ENCODE measurements at places on chromosomes 2 and 18.
A peak's percentile ranks its signal among the peaks of the same experiment; 100 is the strongest.

DNA sequence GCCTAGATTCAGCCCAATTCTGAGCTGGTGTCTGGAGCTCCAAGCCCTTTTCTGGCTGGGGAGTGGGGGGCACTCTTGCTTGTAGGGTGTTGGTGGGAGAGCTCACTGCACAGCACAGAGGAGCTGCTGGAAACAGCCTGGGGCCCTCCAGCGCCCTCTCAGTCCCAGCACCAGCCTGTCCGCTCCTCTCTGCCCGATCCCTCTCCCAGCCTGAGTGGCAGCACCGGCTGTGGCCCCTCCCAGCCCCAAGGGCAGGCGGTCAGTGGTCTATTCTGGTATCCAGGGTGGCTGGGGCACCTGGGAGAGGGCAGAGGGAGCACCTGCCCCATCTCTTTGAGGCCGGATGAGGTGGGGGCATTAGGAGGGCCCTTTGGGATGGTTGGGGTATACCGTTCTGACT is 13.2 kb upstream of the DES start:
- DNase-seq: no peak

DNA sequence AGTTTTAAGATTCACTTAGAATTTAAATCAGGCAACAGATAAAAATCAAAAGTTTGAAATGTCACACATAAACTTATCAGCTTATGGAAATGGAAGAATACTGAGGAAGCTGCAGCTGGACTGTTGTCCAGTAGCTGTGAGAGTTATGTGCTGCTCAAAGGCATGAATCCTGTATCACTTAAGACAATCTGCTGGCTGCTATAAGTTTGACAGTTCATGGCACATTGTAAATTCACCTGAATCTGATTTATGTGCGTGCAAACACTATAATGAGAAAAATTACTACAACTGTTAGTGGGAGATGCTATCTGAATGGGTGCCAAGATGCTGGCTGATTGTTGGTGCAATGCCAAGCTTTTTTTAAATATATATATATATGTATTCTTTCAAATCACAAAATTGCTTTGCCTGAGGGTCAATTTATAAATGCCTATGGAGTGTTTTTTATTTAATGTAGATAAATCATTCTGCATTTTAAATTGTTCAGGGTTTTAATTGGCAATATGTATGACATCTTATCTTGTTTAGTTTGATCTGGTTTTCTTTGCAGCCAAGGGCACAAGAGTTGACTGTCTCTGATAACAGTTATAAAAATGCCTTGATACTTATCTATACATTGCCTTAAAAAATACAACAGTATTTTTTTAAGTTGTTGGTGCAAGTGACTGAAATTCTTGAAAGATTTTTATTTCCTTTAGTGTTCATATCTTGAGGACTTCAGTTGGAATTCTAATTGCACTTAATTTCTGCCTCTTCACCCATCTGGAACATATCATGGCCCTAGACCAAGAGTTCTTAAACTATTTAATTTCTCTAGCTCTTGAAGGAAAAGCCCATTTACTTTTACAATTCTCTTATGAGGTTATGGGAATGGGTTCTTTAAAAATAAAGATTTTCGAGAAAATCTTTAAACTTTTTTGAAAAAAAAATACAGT is 48.7 kb downstream of the CAVIN2 start:
- no peak for DNase-seq

DNA sequence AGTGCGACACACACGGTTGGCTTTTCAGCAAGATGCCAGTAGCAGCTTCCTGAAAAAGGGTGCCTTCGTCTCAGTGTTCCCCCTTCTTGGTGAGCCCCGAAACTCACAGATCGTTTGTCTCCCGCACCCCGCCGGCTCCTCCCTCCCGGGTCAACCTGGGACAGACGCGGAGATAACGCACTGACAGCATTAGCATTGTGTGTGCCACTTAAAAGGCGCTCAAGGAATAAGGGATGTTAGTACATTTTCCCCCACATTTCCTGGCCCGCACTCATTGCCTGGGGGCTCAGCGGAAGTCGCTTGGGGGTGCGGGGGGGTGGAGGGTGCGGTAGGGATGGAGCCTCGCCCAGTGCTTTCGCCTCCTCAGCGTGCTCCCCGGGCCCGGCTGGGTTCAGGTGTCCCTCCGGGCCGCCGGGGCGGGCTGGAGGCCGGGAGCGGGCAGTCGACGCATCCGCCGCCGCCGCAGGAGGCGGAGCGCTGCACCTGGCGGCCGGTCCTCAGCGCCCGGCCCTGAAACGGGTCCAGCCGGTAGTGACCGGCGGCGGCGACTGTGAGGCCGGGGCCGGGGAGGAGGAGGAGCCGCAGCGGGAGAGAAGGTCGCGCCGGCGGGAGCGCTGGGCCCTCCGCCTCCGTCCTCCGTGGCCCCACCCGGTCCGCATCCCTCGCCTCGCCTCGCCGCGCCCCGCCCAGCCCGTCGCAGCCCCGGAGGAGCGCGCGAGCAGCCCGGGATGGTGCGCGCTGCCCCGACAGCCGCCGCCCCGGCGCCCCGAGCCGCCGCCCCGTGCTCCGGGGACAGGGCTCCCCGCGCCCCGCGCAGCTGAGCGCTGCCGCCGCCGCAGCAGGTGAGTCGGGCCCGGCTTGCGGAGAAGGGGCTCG is at the start of gene MFSD6:
Gene MFSD6 (plus strand): TSS at position 694 of the 876 bp plus-strand sequence. CDS start 27,675 bp downstream, outside the sequence.
- no peak for DNase-seq

DNA sequence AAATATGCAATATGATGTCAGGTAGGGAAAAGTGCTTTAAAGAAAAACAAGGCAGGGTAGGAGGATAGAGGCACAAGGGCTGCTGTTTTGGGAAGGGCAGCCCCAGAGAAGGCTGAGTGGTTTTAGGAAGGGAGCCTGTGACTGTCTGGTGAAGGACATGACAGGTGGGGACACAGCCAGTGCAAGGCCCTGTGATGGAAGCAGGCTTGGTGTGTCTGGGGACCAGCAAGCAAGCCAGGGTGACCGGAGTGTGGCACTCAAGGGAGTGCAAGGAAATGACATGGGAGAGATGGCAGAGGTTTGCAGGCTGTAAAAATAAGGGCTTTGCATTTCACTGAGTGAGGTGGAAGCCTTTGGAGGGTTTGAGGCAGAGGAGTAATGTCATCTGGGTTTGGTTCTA is 62.0 kb downstream of the LTBP1 start:
- DNase-seq: no peak

GRCh38 chr2:111698743-111699554 is 185.0 kb downstream of the ANAPC1 start:
- peak; percentile 88 for DNase-seq

GRCh38 chr2:228094377-228094921 is 87.0 kb downstream of the SPHKAP start:
- no peak for DNase-seq

GRCh38 chr2:127342101-127342500 is 45.7 kb downstream of the MAP3K2 start:
- DNase-seq: no peak

- no peak for DNase-seq
These were observed 114.5 kb downstream of the PIEZO2 start for GRCh38 chr18:11034884-11035283.

GRCh38 chr2:200667413-200667812 is 81.6 kb downstream of the AOX1 start:
- DNase-seq: no peak

DNA sequence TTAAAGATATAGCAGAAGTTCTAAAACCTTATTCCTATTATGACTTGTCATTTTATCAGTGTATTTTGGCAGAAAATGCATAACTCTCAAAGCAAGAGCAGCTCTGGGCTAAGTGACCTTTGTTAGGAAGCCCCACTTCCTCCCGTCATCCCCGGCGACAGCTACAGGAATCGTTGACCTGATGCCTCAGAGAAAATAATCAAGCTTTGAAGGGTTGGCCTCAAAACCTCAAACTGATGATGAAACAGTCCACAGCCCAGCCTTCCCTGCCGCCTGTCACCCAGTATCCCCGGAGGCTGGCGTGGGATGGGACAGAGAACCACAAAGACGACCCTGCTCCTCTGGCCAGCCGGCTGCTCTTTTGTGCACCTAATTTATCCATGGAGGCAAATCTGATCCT is 65.3 kb downstream of the KCNF1 start:
- DNase-seq: no peak

GRCh38 chr2:128464456-128464855 is 145.8 kb upstream of the HS6ST1 start:
- DNase-seq: no peak

DNA sequence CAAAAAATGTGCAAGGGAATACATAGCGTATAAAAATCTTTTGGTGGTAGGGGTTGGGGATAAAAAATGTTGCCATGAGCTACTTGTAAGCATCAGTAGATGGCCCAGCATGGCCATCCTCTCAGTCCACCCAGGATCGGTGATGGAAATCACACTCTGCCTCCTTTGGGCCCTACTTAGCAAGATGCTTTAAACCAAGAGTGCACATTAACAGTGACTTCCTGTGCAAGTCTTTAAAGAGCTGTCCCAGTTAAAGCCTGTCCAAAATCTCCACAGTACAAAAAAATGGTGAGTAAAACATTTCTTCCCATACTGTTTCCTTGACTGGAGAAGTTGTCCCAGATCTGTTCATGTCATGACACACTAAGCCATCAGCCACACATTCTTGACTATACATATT is 18.0 kb downstream of the ANKRD44 start:
- no peak for DNase-seq

- DNase-seq: no peak
These were observed 64.4 kb upstream of the AFF3 start for GRCh38 chr2:100206731-100207255.

DNA sequence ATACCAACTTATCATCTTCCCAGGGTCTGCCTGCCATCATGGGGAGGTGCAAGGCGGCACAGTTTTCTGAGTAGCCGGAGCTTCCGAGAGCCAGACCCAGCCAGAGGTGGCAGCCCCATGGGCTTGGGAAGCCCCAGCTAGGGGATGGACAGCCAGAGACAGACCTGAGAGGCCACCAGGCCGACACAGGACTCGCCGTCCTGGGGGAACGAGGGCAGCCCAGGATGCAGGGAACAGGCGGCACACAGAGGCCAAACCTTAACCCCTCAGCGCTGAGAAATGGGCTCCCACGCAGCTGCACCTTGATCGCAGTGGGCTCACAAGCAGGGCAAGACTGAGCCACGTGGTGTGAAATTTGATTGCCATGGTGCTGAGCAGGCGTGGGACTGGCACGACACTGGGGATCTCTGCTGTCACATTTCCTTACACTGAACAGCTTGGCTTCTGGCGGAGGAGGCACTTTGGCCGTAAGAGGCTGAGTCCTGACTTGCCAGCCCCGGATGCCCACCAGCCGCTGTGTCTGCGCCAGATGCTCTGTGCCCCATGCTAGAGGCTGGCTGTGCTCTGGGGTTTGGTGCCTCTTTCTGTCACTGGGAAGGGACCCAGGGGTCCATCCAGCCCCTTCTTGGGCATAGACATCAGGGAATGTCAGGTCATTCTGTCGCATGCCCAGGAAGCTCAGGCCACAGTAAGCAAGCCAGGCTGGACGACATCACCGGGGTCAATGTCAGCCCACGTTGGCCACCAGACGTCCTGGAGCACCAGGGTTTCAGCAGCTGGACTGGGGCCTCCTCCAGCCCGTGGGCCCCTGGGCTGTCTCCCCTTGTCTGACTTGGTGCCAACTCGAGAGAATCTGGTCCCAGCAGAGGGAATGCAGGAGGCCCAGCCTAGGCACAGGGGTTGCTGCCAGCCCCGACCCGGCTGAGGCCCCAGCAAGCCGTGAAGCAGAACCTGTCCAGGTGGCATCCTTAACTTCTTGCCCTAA is 312.1 kb upstream of the MYT1L start:
- no peak for DNase-seq

DNA sequence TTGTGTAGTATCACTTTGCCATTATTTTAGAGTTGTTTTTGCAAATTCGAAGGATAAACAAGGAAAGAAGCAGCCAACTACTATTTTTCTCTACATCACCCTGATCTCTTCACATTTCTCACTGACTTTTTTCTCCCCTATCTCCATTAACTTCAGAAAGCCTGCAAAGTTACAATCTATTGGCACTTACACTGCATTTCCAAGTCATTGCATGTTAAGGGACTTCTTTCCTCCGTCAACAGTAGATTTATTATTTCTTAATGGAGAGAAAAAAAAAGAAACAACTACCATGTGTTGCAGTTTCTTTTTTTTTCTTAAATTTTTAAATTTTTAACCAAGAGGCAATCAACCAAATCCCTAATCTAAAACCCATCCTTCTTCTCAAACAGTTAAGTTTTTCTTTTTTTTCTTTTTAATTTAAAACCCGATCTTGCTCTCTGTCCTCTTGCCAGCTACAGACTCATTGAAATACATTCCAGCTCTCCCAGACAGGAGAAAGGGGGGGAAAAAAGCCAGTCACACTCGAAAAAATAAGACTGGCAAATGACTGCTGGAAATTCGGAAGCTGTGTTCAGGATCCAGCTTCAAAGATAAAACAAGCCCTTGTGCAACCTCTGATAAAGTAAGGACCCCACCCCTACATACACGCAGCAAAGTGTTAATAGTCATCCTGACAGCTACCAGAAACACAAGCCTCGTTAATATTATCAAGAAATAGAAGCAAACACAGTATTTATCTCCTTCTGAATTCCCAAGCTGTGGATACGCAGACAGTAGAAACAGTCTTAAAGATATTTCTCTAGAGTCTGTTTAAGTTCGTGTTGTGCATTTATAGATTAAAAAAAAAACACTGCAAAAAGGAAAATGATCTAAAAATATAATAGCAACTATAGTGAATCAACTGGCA is 1.3 kb downstream of the LRRTM4 start:
- peak; percentile 23 for DNase-seq

- DNase-seq: peak; percentile 54
These were observed 108.9 kb downstream of the CLIP4 start for GRCh38 chr2:29223851-29224692.

- no peak for DNase-seq
These were observed 869.2 kb downstream of the TDRD15 start for GRCh38 chr2:21993002-21993401.

- DNase-seq: no peak
These were observed 146.4 kb downstream of the FTCDNL1 start for GRCh38 chr2:199704358-199705238.

DNA sequence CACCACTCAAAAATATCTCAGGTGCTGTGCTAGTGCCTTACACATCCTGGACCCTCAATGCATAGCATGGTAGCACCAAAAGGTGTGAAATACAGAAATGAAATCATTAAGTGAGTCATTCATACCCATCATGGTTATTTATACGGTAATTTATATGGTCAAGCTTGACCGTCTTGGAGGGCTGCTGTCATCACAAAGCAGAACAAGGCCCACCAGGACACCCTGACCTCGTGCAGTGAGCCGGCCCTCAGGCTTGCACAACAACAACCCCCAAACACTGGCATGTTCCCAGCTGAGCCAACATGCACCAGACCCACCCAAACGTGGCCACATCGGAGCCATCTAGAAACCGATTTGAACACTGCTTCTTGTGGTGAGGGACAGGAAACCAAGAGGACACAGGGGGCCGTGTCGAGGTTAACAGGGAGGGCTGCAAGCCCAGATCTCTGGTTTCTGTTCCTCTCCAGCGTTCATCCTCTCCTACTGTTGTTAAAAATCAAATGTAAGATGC is 378.5 kb upstream of the ID2 start:
- no peak for DNase-seq

GRCh38 chr2:236012155-236012554 is 156.0 kb downstream of the GBX2 start:
- DNase-seq: no peak

Measured in skin of body (tissue), 3 donors.